ENCODE measurements at places on chromosomes 6 and 20. TPM values are rescaled to one million over a fixed set of nuclear protein-coding genes. Genes with fewer than 3 reads are reported as not detected.

DNA sequence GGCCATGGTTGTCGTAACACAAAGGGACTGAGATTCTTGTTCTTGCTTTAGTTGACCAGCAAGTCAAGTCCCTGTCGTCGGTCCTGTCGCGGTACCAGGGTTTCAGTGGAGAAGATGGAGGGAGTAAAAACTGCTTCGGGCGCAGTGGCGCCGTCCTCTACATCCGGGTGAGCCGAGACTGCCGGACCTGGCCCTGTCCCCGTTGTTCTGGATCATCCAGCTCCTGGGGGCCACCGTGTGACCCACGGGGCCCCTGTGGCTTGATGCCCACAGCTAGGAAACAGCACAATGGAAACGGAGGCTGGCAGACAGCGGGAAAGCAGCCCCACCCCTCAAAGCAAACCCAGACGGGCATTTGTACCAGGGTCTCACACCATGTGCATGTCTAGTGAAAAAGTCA lies 15.0 kb downstream of the MTG2 start:
- no peak for DNase-seq
- H3K27me3 ChIP-seq, result no peaks in the 10 kb centered on the region
- no peak overlapping the region for H3K27ac ChIP-seq
- no peak overlapping the region for H3K4me3 ChIP-seq
- H3K4me1 ChIP-seq, result no peaks in the 10 kb centered on the region

GRCh38 chr6:119482850-119483285 lies 133.3 kb upstream of the MAN1A1 start:
- no peaks in the 10 kb centered on the region for H3K36me3 ChIP-seq
- no peak for DNase-seq
- H3K27ac ChIP-seq, result no peak overlapping the region
- no peak overlapping the region for H3K4me3 ChIP-seq
- no peaks in the 10 kb centered on the region for H3K4me1 ChIP-seq

PCK1 gene
- total RNA-seq, result 4.2 TPM

KCNG1 gene
- 1.9 TPM for total RNA-seq

POPDC3 gene
- not detected for total RNA-seq
